ENCODE measurements at places on chromosomes 6 and 20.

GRCh38 chr20:2596673-2597279, 55.7 kb upstream of the NOP56 start:
- no peak for DNase-seq

GRCh38 chr6:1629316-1629715, 19.6 kb downstream of the FOXC1 start:
- no peak for DNase-seq

DNA sequence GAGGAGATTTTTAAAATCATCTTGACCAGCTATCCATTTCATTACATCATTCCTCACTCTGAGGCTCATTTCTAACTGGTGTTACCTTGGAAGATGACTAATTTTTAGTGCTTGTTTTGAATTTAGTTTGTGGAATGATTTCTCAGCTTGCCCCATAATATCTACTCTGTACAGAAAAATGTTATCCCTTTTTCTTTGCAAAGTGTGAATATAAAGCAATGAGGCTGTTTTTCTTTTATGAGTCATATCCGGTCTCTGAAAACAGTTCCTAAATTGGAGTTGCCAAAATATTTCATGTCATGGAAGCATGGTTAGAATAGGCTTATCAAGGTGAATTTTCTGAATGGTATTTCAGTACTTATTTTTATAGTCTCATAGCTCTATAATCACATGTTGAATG, 43.8 kb downstream of the FUT9 start:
- no peak for DNase-seq

GRCh38 chr6:96450082-96450769, 71.4 kb upstream of the UFL1 start:
- DNase-seq: no peak

DNA sequence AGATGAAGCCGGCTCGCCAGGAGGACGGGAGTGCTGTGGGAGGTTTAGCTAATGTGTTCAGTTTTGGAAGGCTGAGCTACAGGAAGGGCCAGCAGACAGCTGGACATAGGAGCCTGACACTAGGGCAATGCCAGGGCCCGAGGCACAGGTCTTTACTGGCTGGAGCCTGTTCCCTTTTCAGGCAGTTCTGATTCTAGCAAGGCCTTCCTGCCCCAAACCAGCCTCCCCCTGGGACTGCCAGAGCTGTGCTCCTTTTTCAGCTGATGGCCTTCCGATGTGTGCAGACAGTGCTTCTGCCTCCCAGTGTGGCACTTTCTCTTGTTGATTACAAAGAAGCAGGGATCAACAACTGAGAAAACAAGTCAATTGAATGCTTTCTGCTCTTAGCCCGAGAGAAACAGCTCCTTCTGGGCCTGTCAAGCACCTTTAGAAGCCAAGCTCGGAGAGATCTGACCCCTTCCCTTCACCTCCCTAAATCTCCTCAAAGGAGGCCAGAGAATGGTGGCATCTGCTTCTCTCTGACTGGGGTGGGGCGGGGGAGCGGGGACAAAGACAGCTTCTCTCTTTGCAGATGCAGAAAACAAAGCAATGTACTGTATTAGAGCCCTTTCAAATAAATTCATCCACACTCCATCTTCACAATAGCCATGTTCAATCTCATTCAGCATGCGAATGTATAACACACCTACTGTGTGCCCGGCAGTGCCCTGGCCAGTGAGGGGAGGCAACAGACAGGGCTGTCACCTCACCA, 63.2 kb downstream of the RAB44 start:
- no peak for DNase-seq

Measured in stimulated activated CD8-positive, alpha-beta memory T cell treated with anti-CD3 and anti-CD28 coated beads, Interleukin-12 subunit alpha, Interleukin-12 subunit beta, amount 100 ng/mL, for 4 hours (primary cell).